ENCODE measurements at places on chromosomes 1 and 21. TPM values are rescaled to one million over a fixed set of nuclear protein-coding genes. Genes with fewer than 3 reads are reported as not detected.

DNA sequence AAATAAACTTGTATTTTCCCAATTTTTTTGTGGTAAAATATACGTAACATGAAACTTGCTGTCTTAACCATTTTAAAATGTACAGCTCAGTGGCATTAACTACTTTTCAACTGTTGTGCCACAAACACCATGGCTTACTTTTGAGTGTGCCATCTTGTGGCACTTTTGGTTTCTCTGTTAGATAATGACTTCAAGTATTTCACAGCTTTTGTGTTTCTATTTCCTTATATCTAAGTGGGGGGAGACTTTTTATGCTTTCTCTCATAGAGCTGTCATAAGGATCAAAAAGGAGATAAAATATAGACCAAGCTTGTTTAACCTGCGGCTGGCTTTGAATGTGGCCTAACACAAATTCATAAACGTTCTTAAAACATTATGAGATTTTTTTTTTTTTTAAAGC, 44.3 kb downstream of the CDC14A start:
- H3K4me3 ChIP-seq, result no peak overlapping the region
- H3K27me3 ChIP-seq, result no peaks in the 10 kb centered on the region
- peaks cover 18% of the 10 kb centered on the region for H3K36me3 ChIP-seq
- H3K4me1 ChIP-seq, result peaks cover 84% of the 10 kb centered on the region

DNA sequence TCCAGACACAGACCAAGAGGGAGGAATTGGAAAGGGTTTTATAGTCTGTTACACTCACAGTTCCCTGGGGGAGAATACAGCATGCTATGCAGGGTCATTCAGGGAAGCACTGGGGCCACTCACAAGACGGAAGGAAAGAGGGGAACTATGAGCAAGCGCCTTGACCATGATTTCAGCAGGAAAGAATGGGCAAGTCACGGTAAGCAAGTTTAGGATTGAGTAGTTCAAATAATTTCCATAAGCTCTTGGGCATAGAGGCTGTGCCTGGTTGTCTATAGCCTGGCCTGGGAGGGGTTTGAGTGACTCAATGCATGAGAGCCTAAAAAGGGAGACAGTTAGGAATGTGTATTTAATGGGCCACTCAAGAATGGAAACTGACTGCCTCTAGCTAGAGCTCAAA, 176.7 kb downstream of the TTLL7 start:
- H3K36me3 ChIP-seq, result no peaks in the 10 kb centered on the region
- H3K27ac ChIP-seq, result no peak overlapping the region
- H3K4me1 ChIP-seq, result no peaks in the 10 kb centered on the region
- DNase-seq, result no peak
- no peak overlapping the region for H3K4me3 ChIP-seq

The LORICRIN gene
- 0.19 TPM for total RNA-seq

GRCh38 chr1:44847845-44848244, 4.8 kb upstream of the PTCH2 start:
- no peaks in the 10 kb centered on the region for H3K27me3 ChIP-seq
- H3K27ac ChIP-seq, result no peak overlapping the region
- H3K36me3 ChIP-seq, result peaks cover 6% of the 10 kb centered on the region
- DNase-seq, result no peak

DNA sequence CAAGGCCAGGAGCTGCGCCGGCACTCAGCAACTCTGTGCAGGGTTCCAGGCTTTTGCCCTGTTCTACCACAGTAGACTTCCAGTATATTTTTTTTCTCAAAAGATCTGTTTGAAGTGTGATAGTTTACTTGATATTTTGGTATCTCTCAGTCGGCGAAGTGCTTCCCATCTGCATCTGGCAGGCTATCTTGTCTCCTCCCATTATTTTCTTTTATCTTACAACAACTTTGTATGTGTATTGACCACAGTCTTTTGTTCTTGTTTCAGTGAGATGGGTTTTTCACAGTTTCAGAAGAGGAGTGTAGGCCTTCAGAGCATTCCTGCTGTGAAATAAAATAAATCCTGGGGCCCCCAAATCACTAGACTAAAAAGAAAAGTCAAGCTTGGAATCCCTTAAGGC, 292.9 kb downstream of the PTGER3 start:
- H3K27ac ChIP-seq, result no peak overlapping the region
- no peaks in the 10 kb centered on the region for H3K4me1 ChIP-seq
- H3K27me3 ChIP-seq, result no peaks in the 10 kb centered on the region
- no peak overlapping the region for H3K4me3 ChIP-seq

DNA sequence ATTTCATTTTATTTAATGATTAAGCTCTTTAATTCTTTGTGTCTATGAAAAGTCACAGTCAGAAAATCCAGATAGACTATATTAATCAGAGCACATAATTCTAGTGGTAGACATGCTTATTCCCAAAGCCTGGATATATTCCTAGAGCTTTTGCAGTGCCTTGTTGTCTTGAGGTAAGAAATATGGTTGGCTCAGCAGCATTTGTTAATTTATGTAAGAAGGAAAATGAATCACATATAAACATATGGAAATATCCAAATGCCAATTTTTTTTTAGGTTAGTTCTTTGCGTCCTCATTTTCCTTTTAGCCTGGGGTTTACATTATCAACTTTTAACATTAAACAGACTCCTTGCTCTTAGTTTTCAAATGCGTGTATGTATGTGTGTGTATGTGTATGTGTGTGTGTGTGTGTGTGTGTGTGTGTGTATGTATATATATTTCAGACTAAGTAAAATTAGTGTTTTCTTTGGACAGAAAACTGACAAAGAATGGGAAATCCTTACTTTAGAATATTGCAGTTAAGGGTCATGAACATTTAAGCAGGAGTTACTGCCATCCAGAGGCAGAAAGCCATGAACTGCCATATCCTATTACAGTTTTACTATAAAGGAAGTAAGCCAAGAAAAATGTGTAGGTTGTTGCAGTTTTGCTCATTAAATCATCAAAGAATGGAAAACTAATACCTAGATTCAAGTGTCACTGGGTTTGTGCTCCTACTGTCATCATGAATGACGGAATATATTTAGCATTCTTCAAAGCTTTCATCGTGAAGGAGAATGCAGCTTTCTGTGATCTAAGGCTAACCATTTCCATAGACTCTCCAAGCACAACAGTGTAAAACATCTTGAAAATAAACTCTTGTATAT, 477.1 kb upstream of the NR5A2 start:
- no peak for DNase-seq
- H3K36me3 ChIP-seq, result no peaks in the 10 kb centered on the region
- no peaks in the 10 kb centered on the region for H3K4me1 ChIP-seq
- H3K27me3 ChIP-seq, result peaks cover 8% of the 10 kb centered on the region
- no peak overlapping the region for H3K27ac ChIP-seq
- H3K4me3 ChIP-seq, result no peak overlapping the region

DNA sequence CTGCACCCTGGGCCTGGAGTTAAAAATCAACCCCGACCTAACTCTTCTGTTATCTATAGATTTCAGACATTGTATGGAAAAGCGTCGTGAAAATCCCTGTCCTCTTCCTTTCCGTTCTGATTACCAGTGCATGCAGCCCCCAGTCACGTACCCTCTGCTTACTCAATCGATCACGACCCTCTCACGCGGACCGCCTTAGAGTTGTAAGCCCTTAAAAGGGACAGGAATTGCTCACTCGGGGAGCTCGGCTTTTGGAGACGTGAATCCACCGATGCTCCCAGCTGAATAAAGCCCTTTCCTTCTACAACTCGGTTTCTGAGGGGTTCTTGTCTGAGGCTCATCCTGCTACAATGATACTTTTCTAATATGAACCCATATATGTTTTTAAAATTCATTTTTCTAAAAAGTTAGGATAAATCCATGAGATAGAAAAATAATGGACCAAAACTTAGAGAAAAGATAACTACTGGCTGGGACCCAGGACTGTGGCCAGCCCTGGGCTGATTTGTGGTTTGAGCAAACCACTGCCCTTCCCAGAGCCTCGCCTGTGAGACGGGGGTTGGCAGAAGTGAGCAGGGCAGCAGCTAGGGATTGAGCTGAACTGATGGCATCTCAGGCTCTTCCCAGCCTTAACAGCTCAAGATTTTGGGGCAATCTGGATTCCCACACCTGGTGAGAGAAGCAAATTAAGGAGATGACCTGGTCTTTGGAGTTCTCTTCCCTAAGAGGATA, 5.0 kb downstream of the UQCRHL start:
- no peaks in the 10 kb centered on the region for H3K36me3 ChIP-seq
- H3K4me1 ChIP-seq, result no peaks in the 10 kb centered on the region
- H3K4me3 ChIP-seq, result no peak overlapping the region
- peaks cover 1% of the 10 kb centered on the region for H3K27me3 ChIP-seq

The TTC22 gene
- 4.6 TPM for total RNA-seq

GRCh38 chr1:172818841-172819527, 160.1 kb downstream of the FASLG start:
- DNase-seq, result peak; percentile 69
- peak overlapping the region; percentile 63 for H3K27ac ChIP-seq
- peaks cover 13% of the 10 kb centered on the region for H3K36me3 ChIP-seq
- peaks cover 11% of the 10 kb centered on the region for H3K27me3 ChIP-seq

- H3K4me1 ChIP-seq, result no peaks in the 10 kb centered on the region
- DNase-seq, result no peak
- H3K27ac ChIP-seq, result no peak overlapping the region
- H3K27me3 ChIP-seq, result peaks cover 5% of the 10 kb centered on the region
- H3K4me3 ChIP-seq, result no peak overlapping the region
- H3K36me3 ChIP-seq, result no peaks in the 10 kb centered on the region
These were observed 192.9 kb upstream of the VAMP3 start for GRCh38 chr1:7578206-7578605.

GRCh38 chr1:22553991-22554522, 9.2 kb upstream of the EPHA8 start:
- DNase-seq, result no peak
- H3K4me1 ChIP-seq, result no peaks in the 10 kb centered on the region

DNA sequence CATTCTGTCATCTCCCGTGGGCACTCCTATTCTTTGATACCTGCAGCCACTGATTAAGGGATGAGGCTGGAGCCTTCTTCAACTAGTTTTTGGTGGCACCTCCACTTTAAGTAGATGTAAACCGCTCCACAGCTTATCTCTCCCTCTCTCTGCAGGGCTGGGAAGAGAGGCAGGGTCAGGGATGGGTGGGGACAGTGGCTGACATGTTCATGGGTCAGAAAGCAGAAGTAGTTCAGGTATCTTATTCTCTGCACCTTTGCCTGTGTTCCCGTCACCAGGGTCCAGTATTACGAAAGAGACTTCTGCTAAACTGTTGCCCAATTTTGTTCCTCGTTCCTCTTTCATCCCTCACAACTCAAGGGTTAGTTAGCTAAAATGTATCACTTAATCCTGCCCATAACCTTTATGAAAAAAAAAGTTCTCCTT, 51.7 kb upstream of the EDEM3 start:
- H3K36me3 ChIP-seq, result peaks cover 11% of the 10 kb centered on the region
- peaks cover 6% of the 10 kb centered on the region for H3K4me1 ChIP-seq
- no peaks in the 10 kb centered on the region for H3K27me3 ChIP-seq
- H3K27ac ChIP-seq, result no peak overlapping the region
- no peak overlapping the region for H3K4me3 ChIP-seq

- H3K36me3 ChIP-seq, result peaks cover 2% of the 10 kb centered on the region
- H3K4me3 ChIP-seq, result no peak overlapping the region
- no peak for DNase-seq
- no peaks in the 10 kb centered on the region for H3K27me3 ChIP-seq
- no peak overlapping the region for H3K27ac ChIP-seq
These were observed 49.0 kb downstream of the MRPL37 start for GRCh38 chr1:54248966-54249365.

- peak; percentile 56 for DNase-seq
- peaks cover 5% of the 10 kb centered on the region for H3K27me3 ChIP-seq
- H3K36me3 ChIP-seq, result no peaks in the 10 kb centered on the region
- H3K4me3 ChIP-seq, result no peak overlapping the region
- H3K4me1 ChIP-seq, result peaks cover 1% of the 10 kb centered on the region
These were observed 96.9 kb upstream of the AKT3 start for GRCh38 chr1:243946946-243947345.

The PRAMEF26 gene
- total RNA-seq, result not detected

The BGLAP gene
- 0.90 TPM for total RNA-seq

GRCh38 chr1:41245659-41246058, 3.6 kb upstream of the SCMH1 start:
- DNase-seq, result no peak
- H3K27ac ChIP-seq, result no peak overlapping the region
- no peaks in the 10 kb centered on the region for H3K27me3 ChIP-seq
- H3K36me3 ChIP-seq, result peaks cover 3% of the 10 kb centered on the region
- peaks cover 7% of the 10 kb centered on the region for H3K4me1 ChIP-seq
- no peak overlapping the region for H3K4me3 ChIP-seq

GRCh38 chr1:93554883-93555872, 107.3 kb downstream of the FNBP1L start:
- peaks cover 4% of the 10 kb centered on the region for H3K27me3 ChIP-seq
- H3K36me3 ChIP-seq, result no peaks in the 10 kb centered on the region
- H3K4me3 ChIP-seq, result no peak overlapping the region
- peaks cover 7% of the 10 kb centered on the region for H3K4me1 ChIP-seq
- H3K27ac ChIP-seq, result no peak overlapping the region

- H3K4me1 ChIP-seq, result no peaks in the 10 kb centered on the region
- H3K27me3 ChIP-seq, result no peaks in the 10 kb centered on the region
- no peak for DNase-seq
- no peak overlapping the region for H3K27ac ChIP-seq
These were observed 1613.6 kb upstream of the PRMT6 start for GRCh38 chr1:105442901-105443300.

The DEPDC1 gene
- total RNA-seq, result 24.1 TPM

GRCh38 chr1:150999051-150999674, 7.5 kb downstream of the MINDY1 start:
- H3K27ac ChIP-seq, result peak overlapping the region; percentile 20
- peak; percentile 47 for DNase-seq
- H3K4me3 ChIP-seq, result no peak overlapping the region
- H3K4me1 ChIP-seq, result peaks cover 47% of the 10 kb centered on the region

The NBPF6 gene
- not detected for total RNA-seq

- H3K27me3 ChIP-seq, result no peaks in the 10 kb centered on the region
- DNase-seq, result no peak
- H3K27ac ChIP-seq, result no peak overlapping the region
These were observed 144.0 kb upstream of the ZRANB2 start for GRCh38 chr1:71224741-71225377.

The USP24 gene
- 39.9 TPM for total RNA-seq

- no peaks in the 10 kb centered on the region for H3K36me3 ChIP-seq
- no peak for DNase-seq
- peaks cover 4% of the 10 kb centered on the region for H3K27me3 ChIP-seq
- no peak overlapping the region for H3K4me3 ChIP-seq
- no peak overlapping the region for H3K27ac ChIP-seq
These were observed 150.6 kb downstream of the ZNF648 start for GRCh38 chr1:181910905-181911304.

The ARF1 gene
- total RNA-seq, result 346 TPM

GRCh38 chr1:243713470-243714186, 136.4 kb downstream of the AKT3 start:
- H3K27ac ChIP-seq, result no peak overlapping the region
- H3K36me3 ChIP-seq, result no peaks in the 10 kb centered on the region
- no peak for DNase-seq
- H3K4me1 ChIP-seq, result peaks cover 27% of the 10 kb centered on the region
- H3K4me3 ChIP-seq, result no peak overlapping the region
- H3K27me3 ChIP-seq, result no peaks in the 10 kb centered on the region

- no peak for DNase-seq
- H3K27ac ChIP-seq, result no peak overlapping the region
- no peaks in the 10 kb centered on the region for H3K36me3 ChIP-seq
These were observed 80.3 kb upstream of the PGBD5 start for GRCh38 chr1:230506451-230506850.

DNA sequence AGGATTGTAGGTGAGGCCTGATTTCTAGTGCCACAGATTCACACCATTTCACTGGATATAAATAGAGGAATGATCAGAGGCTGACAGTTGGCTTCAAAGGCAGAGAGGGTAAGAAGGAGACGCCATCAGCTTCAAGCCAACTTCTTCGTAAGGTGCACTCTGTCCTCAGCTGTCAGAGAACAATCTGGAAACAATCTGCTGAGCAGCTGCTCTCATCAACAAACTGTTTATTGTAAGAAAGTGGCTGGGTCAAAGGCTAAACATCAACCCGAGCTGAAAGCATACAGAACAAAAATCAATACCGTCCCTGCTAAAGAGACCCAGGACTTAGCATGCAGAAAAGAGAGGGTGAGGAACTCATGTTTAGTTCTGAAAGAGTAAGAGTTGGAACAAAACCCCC, 48.2 kb downstream of the HLCS start:
- H3K27ac ChIP-seq, result no peak overlapping the region
- peaks cover 17% of the 10 kb centered on the region for H3K4me1 ChIP-seq
- DNase-seq, result no peak

The FCRL6 gene
- not detected for total RNA-seq

All from activated CD4-positive, alpha-beta memory T cell treated with anti-CD3 and anti-CD28 coated beads for 36 hours (primary cell).